ENCODE measurements at places on chromosomes 7 and 10.

GRCh38 chr7:3408814-3409595, 108.0 kb downstream of the SDK1 start:
- DNase-seq, result no peak

GRCh38 chr7:2833083-2833910, 10.8 kb downstream of the GNA12 start:
- DNase-seq, result no peak

GRCh38 chr10:118333871-118334270, 8.3 kb downstream of the FAM204A start:
- DNase-seq, result no peak

GRCh38 chr7:31642681-31643115, 44.3 kb upstream of the PPP1R17 start:
- DNase-seq, result no peak

GRCh38 chr10:13592306-13592705, 5.5 kb downstream of the PRPF18 start:
- no peak for DNase-seq

- peak; percentile 16 for DNase-seq
Measured at GRCh38 chr7:92527300-92528187, 776 bp downstream of the PEX1 start.

GRCh38 chr10:58475322-58476277, 37.1 kb upstream of the BICC1 start:
- no peak for DNase-seq

DNA sequence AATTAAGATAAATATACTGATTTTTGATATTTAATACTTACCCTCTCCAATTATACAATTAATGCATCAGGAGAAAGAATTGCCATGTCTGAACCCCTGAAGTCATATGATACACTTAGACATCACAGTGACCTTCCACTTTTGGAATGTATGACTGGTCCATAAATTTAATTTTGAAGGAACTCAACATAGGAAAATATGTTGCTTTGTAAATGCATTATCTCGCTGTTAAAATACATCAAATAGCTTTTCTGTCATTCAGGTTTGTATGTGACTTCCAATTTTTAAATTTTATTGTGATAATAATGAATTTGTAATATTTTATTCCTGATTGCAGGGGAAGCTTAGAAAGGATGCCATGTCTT, 631.9 kb upstream of the ANKRD30A start:
- DNase-seq, result no peak

DNA sequence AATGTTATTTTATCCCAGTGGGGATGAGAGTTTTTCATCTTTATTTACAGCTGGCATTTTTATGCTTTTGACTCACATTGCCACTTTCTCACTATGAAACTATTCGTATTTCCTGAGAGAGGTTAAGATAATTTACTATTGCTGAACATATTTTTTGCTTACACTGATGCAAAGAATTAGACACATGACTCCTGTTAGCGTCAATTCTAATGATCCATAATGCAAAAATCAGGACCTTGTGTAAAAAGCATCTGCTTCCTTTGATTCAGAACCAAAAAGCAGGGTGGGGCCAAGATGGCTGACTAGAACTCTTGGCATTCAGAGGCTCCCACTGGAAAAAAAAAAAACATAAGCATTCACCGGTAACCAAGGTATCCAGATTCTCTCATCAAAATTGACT, 464.8 kb downstream of the SEMA3D start:
- no peak for DNase-seq

- no peak for DNase-seq
Measured at GRCh38 chr10:1197384-1197783, 141.2 kb downstream of the WDR37 start.

DNA sequence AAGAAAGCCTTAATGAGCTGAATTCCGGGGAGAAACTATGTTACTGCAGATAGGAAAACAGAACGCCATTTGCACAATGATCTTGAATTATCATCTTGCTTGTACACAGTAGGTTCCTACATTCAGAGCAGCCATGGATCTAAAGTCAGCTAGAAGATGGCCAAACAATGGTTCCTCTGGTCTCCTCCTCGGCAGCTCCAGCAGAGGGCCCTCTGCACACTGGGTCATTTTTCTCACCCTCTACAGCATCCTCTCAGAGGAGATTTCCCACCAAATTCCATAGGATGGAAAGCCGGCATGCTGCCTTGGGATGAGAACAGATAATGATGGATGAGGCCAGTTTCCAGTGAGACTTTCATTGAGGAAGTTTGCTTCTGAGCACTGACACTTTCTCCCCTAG, 308.5 kb upstream of the NFE2L3 start:
- DNase-seq, result no peak

DNA sequence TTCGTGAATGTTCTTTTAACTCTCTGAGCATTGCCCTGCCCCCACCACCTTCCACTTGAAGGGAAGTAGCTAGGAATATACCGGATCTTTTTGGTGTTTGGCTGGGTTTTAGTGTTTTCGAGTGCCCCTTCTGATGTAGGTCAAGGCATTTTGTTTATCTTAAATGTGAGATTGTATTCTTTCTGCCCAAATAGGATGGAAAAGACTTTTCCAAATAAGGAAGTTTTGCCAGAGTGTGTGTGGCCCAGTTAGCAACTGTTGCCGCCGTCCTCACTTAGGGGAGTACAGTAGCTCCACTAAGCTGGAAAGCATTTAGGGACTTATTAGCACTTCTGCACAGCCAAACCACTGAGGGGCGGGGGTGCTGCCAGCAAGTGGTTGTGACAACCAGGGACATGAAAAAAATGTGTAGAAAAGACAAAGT, 29.8 kb upstream of the VCL start:
- DNase-seq, result peak; percentile 9

DNA sequence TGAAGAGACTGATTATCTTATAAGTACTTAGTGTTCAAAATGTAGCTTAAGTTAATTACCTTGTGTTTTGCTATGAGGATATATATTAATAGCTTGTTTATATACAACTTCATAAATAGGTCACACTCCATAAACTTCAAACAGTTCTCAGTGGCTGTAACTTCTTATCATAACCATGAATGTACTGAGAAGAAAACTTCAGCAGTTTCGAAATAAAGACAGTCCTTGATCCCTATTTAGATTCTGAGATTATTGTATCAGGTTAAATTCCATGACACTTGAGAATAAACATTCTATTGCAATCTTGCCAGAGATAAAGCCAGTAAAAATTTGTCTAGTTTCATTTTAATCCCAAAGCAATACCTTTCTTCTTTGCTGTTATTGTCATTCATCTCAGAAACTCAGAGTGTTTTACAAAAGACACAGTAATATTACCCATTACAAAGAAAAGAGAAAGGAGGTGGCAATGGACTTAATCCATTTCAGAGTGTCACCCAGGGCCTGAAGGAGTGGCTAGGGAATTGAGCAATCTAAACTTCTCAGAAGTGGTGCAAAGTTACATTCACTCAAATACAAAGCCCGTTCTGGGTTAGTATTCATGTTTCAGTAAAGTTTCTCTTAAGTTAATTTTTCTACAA, 403.6 kb downstream of the SEMA3D start:
- no peak for DNase-seq

DNA sequence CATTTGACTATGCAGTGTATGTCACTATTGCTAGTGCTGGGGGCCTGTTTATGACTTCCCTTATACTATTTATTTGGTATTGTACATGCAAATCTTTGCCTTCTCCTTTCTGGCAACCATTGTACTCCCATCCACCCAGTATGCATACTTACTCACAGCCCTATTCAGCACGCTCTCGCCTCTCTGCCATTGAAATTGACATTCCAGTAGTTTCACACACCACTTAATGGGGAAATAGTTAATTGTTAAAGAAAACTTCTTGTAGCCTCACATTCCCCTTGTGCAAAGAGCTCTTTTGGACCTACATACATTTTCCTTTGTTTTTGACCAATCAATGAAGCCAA, 9.9 kb downstream of the CLDN12 start:
- no peak for DNase-seq

DNA sequence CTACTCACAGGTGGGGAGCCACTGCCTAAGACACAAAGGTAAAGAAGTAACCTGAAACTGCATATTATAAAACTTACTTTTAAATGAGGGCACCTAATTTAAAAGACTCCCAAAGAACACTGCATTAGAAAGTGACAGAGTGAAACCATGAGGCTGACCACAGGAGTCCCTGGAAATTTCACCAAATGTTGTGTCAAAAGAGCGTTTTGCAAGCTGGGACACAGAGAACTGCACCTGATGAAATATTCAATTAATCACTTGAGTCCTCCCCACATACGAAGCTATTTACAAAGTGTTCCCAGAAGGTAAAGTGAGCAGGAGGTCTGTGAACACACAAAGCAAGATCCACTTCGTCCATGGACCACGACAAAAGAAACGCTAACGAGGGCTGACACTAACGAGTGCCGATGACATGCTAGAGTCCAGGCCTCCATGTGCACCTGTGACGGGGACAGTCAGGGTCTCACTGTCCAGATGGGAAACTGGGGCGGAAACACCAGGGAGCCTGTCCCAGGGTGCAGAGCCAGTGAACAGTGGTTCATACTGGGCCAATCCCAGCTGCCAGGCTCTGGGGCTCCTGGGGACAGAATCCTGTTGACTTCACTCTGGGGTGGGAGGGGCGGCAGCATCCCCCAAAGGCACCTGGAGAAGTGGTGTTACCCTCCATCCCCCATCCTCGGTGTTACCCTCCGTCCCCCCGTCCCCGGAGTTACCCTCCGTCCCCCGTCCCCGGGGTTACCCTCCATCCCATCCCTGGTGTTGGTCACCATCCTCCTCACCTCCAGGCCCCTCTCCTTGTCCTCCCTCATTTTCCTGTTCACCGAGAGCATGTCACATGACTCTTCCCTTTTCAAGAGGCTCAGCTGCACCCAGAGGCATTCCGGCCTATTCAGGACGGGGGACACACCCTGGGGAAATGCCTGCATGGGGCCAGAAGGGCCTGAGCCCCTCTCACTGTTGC, 63.4 kb downstream of the DIP2C start:
- no peak for DNase-seq

- DNase-seq, result no peak
Measured at GRCh38 chr7:17227766-17228490, 70.5 kb upstream of the AHR start.

DNA sequence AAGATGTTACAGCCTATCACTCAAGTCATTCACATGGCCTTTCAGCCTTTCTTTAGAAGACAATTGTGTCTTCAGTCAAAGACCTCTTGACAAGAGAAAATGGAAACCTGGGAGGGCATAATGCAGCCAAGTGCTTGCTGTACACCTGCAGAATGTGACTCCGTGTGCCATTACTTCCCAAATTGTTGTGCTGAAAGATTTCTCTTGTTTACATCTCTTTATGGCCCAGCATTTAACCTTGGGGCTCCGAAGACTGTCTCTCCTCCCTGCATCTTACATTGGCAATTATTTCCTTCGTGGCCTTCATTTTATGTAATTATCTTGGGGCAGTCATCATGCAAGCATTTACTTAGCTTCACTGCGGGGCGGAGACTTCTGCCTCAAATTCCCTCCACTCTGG, 287.0 kb downstream of the TCF7L2 start:
- no peak for DNase-seq

- no peak for DNase-seq
Measured at GRCh38 chr10:133458021-133458709, 4.4 kb downstream of the SCART1 start.

DNA sequence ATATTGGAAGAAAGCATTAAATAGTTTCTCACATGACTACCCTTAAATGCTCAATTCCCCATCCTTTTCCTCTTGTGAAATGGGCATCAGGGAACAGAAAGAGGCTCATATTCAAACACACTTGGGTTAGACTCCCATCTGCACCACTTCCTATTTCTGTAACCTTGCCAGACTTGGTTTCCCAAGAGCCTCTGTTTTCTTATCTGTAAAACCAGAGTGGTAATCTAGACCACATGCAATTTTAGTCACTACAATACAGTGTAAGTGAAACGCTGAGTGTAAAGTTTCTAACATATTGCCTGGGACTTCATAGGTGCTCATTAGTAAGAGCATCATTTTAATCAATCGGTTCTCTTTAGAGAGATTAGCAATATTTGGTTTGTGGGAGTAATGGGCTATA, 136.3 kb downstream of the SORCS1 start:
- no peak for DNase-seq

GRCh38 chr7:50181081-50181480, 88.0 kb upstream of the ZPBP start:
- DNase-seq, result no peak

GRCh38 chr7:102431617-102432298, 1.6 kb upstream of the ORAI2 start:
- DNase-seq, result peak; percentile 42

- DNase-seq, result no peak
Measured at GRCh38 chr7:120273476-120273975, 551 bp downstream of the KCND2 start.

DNA sequence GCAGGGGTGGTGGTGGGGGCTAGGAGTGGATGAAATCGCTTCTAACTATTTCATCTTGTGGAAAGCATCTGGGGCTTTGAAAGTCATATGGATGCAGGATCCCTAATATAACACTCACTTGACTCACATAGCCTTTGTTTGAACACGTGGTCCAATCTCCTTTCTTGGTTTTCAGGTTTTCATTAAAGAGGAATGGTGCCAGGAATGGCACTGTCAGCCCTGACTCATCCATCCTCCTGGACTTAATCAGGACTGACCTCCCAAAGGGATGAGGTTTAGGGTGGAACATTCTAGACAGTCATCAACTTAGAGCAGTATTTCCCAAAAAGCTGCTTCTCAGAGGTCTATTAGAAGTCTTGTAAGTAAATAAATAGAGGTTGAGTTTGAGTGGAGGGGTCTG, 162.0 kb upstream of the PLXNA4 start:
- DNase-seq, result no peak

DNA sequence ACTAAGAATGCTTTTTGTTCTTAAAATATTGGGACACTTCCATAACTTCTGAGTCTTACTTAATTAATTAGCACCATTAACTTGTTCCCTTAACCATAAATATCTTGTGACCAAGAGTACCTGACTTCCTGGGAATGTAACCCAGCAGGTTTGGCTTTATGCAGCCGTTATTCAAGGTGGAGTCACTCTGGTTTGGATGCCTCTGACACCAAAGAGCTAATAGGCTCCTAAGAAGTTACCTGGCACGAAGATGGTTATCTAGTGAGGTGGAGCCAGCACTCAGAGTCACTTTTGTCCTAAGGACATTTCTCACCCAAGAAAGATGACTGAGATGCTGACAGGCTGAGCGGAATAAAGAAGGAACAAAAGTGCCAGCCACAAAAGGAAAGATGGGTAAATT, 172.3 kb downstream of the C1GALT1 start:
- no peak for DNase-seq

DNA sequence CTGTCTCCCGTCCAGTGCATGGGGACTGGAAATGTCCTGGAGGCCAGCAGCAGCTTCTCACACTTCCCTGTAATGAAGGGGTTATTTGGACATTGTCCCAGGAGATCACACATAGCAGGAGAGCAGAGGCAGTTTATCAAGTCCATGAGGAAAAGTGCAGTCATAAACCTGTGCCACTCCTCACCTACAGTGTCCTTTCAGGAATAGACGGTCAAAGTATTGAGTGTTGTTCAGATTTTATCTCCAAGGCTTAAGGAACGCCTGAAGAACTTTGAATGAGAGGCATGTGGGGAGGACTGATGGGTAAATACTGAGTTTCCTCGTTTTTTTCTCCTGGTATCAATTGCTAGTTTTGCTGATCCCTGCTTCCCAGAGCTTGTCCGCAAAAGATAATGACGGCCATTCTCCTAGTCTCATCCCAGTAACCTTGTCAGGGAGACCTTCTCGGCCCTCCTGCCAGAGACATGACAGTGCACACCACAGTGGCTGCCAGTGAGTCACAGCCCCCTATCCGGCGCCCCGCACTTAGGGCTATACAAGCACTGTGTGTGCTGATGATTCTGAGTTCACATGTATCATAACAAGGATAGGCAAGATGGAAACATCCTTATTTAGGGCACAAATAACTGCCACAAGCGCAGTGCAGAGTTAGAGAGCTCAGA, 495.5 kb upstream of the MGMT start:
- no peak for DNase-seq

GRCh38 chr10:100528921-100529474, 673 bp downstream of the NDUFB8 start:
- DNase-seq, result no peak

Data from activated gamma-delta T cell treated with anti-CD3 and anti-CD28 coated beads, Interleukin-2, amount 50 U/mL, for 16 hours (primary cell).